H9 (cell line): ENCODE measurements at places on chromosomes 4 and X. TPM values are rescaled to one million over a fixed set of nuclear protein-coding genes. Genes with fewer than 3 reads are reported as not detected.
A peak's percentile ranks its signal among the peaks of the same experiment; 100 is the strongest.

DNA sequence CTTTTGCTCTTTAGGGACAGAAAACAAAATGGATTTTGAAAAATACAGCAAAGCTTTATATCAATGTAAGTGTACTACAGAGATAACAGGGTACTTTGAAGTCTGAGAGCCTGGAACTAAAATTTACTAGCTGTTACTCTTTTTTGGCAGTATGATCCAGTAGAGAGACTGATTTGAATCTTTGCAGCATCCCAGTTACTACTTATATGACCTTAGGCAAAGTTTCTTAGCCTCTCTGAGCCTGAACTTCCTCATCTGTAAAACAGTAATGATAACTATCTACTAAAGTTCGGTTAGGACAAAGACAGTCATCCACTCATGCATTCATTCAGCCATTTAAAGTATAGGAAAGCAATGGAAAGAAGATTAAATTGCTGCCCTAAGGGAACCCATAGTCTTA lies 10.1 kb downstream of the BRWD3 start:
- DNase-seq: no peak

GRCh38 chrX:130028196-130028595 lies 45.8 kb downstream of the BCORL1 start:
- DNase-seq: no peak

DNA sequence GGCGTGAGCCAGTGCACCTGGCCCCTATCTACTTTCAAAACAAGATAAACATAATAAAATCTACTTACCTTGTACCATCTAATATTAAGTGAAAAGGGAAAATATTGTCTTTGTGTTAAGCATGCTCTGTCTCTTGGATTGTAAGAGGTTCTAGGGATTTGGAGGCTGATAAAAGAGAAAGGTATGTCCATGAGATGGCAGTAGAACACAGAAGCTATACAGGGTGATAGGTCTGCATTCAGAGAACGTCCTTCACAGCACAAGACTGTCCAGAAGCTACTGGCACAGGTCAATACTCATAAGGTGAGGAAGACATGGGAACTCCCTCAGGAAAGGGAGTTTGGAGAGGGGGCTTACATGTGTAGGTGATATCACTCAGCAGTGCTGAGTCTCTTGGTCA lies 135.5 kb downstream of the TMEM47 start:
- peak; percentile 38 for DNase-seq

- DNase-seq: no peak
Observed at GRCh38 chr4:88613417-88613875, 21.2 kb downstream of the HERC3 start.

DNA sequence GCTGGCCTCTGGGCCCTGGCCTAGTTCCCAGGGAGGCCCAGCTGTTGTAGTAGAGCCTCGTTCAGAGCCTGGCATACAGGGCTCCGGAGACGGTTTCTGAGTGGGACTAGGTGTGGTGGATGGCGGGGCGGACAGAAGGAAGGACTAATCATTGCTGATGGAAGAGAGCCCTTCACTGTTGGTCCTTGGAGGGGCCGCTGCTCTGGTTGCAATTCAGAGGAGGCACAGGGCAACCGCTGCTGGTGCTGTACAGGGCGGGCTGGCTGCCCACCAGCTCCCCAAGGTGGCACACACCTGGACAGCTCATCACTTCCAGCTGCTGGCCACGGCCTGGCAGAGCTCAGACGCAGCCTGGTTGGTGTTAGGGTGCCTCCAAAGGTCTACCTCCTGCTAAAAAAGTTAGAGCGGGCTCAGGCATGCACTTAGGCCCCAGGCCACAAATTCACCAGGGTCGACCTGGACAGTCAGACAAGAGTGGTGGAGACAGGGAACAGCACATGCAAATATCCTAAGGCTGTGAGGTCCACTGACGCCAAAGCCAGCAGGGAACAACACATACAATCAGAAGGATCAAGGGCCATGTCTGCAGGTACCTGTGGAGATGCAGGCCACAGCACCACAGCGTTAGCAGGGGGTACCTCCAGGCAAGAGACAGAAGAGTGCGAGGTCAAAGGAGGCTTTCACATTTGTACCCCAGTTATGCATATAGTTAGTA lies 7.5 kb upstream of the RNF4 start:
- DNase-seq: no peak

GRCh38 chr4:170868170-170868569 lies 778.4 kb upstream of the AADAT start:
- no peak for DNase-seq

GRCh38 chr4:82710197-82710929 lies 88.2 kb downstream of the SCD5 start:
- DNase-seq: peak; percentile 41

GRCh38 chr4:26719954-26720552 lies 136.2 kb downstream of the TBC1D19 start:
- DNase-seq: no peak

DNA sequence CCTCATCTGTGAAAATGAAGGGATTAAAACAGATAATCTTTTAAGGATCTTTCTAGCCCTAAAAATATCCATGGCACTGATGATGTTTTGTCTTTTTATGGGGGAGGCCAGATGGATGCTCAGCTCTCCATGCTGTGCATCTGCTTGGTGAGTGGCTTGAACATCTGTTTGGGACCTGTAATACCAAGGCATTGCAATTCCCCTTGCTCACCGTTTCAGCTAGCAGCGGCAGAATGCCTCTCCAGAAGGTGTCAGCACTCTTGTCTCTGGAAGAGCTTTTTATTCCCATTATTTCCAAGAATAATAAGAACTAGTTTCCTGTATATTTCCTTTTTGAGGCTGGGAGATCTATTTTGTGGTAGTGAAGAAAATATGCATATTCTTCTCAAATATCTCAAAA lies 151.9 kb upstream of the ANK2 start:
- peak; percentile 44 for DNase-seq

GRCh38 chr4:33187035-33187434 lies 2466.9 kb downstream of the PCDH7 start:
- DNase-seq: no peak

Gene FAM50A
- total RNA-seq: 56.7 and 57.4 TPM in 2 replicates

Gene SLC25A43
- 3.7 and 4.2 TPM in 2 replicates for total RNA-seq

Gene DYNLT3
- 5.7 and 7.6 TPM in 2 replicates for total RNA-seq

Gene CHRNA9
- 1.2 and 1.3 TPM in 2 replicates for total RNA-seq
